AG09309 (cell line): ENCODE measurements at places on chromosomes 1 and 21.
A peak's percentile ranks its signal among the peaks of the same experiment; 100 is the strongest.

- DNase-seq: no peak
These were observed 7.0 kb downstream of the TNFRSF18 start for GRCh38 chr1:1199141-1199960.

DNA sequence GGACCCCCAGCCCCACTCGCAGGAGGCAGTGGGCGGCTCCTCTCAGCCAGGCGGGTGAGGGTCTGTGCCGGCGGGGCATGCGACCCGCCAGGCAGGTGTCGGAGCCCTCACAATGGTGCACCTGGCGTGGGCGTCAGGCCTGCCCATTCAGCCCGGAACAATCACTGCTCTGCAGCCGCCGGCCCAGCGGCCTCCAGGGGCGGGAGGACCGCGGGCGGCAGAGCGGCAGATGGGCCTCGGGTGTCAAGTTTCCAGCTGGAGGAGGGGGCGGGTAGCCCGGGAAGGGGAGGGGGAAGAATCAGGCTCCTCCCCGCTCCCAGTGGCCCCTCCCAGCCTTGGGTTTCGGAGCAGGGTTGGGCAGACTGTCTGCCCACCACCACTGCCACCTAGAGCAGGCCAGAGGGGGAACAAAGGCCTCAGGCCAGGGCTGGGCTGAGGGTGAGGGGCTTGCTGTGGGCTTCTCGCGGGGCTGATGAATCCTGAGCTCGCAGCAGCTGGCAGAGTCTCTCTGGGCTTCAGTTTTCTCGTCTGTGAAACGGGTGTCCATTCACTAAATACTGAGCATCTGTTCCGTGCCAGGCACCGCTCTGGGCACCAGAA, 39.5 kb upstream of the CASZ1 start:
- no peak for DNase-seq

- DNase-seq: peak; percentile 98
These were observed 18.5 kb downstream of the CLCA1 start for GRCh38 chr1:86487131-86487810.

DNA sequence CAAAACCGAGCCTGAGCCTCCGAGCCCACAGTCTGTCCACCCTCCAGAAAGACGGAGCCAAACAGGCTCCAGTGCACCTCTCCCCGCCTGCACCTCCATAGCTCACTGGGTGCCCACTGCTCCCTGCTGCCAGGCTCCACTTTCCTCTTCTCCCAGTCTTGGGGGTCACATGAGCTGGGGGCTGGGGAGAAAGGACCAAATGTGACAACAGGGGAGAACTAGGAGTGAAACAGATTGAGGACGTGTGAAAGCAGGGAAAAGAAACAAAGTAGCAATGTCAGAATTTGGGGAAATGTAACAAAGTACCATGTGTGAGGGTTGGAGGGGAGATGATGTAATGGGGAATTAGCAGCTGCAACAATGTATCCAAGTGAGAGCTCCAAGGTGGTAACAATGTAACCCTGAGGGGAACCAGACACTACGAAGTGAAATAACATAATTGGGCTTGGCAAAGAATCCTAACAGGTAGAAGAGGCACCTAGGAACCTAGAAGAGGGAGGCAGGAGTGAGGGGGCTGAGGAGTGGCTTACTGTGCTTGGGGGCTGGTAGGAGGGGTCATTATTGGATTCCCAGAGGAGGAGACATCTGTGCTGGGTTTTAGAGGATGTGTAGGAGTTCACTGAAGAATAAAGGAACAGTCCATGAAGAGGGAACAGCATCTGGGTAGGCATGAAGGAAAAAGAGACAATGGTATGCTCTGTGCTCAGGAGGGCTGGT, 12.5 kb downstream of the SDC3 start:
- no peak for DNase-seq

GRCh38 chr1:212514782-212515181, 82.1 kb downstream of the NENF start:
- DNase-seq: no peak

- no peak for DNase-seq
These were observed 21.4 kb upstream of the PLA2G5 start for GRCh38 chr1:20048563-20048962.

DNA sequence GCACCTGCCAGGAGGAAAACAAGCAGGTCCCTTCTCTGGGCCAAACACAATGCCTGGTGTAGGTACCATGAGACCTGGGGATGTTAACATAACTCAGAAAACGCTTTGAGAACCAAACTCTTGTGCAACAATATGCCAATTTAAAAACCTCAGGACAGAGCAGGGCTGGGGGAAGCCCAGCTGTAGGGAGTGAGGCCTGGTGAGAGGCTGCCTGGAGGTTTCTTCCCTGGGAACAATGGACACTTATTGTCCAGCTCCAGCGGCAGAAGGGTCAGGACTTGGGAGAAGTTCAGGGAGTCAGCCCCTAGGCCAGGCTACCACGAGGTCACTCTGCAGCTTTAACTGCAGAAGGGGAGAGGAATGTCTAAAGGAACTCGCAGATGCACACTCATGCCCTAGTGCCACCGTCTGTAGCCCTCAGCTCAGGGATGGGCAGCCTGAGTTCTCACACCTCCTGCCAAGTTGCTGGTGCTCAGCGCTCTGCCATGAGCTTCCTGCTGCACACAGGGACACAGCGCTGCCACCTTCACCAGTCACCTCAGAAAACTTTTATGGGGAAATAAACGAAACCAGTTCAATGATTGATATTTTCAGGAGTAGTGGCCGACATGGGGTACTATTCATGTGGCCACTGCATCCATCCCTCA, 8.5 kb downstream of the GPR157 start:
- no peak for DNase-seq

- no peak for DNase-seq
These were observed 244.2 kb upstream of the HOOK1 start for GRCh38 chr1:59570524-59570923.

DNA sequence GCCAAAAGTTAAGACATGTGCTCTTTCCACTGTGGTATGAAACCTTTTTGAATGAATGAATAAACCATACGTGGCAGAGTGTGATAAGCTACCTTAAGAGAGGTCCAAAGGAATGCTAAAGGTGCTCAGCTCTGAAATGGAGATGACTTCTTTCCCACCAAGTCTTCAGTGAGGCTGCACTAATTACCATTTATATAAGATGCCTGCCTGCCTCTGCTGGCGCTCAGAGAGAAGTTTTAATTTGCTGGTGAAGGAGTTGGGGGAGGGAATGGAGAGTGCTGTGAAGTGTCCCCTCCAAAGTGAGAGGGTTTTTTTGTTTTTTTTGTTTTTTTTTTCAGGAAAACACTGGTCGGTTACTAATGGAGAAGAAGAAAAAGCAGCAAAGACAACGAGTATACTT, 559.0 kb downstream of the OMA1 start:
- DNase-seq: no peak

GRCh38 chr1:999725-1000356, at the start of gene HES4:
Gene HES4, minus strand, starts transcription at chr1:1000097. Its CDS starts 124 bp downstream, at chr1:999973.
- peak; percentile 56 for DNase-seq

DNA sequence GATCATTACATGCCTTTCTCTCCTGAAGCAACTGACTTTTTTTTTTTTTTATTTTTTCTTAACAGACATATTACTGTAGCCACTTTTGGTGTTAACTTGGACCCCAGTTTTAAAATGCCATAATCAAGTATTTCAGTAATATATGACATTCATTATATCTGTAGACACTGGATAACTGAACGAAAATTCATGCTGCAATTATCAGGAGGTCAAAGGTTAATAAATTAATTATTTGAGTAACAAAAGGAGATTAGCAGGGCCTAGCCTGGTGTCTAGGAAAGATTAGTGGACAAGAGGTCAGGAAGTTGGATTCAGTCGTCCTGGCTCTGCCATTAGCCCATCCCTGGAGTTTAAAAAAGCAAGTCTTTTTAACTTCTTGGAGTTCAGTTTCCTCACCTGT, 168.1 kb downstream of the TGFBR3 start:
- DNase-seq: no peak

DNA sequence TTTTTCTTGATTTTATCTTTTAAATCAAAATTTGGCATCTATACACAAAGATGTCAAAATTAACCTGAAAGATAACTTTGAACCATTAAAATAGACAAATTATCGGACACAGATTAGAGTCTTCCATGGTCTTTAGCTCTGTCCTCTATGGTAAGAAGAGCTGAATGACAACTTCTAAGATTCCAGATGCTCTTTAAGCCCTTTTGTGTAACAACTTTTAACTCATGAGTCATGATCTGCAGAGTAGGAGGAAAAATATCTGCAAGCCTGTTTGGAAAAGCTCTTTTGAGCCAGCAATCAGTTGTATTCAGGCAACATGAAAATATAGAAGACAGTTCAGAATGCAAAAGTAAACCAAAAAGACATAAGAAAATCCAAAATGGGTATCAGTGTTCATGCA, 37.8 kb downstream of the TTC13 start:
- DNase-seq: peak; percentile 8

GRCh38 chr1:178530502-178530901, 17.6 kb downstream of the TEX35 start:
- DNase-seq: no peak

GRCh38 chr1:75425001-75425650, 185.8 kb downstream of the SLC44A5 start:
- DNase-seq: no peak

- no peak for DNase-seq
These were observed 74.4 kb upstream of the LYPLAL1 start for GRCh38 chr1:219099307-219099706.

DNA sequence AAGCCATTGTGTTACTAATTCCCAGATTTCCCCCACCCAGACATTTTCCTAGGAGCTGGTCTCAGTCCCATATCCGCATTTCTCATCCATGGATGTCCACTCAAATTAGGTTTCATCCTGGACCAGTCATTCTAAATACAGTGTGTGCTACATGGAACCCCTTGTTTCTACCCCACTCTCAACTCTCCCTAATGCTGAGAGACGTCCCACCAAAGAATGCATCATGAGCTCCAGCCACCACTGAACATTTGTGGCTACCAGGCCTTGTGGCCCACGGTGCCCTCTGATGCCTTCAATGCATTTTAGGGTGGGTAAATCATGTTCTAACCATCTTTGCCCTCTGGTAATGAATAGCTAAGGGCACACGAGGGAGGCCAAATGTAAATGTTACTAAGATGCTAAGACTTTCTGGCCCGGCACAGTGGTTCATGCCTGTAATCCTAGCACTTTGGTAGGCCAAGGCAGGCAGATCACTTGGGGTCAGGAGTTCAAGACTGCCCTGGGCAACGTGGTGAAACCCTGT, 13.3 kb upstream of the RAB42 start:
- DNase-seq: no peak

GRCh38 chr1:6602669-6603237, at the start of gene KLHL21:
Gene KLHL21, minus strand, starts transcription at chr1:6602869. Its CDS starts 52 bp downstream, at chr1:6602817.
- no peak for DNase-seq

- no peak for DNase-seq
These were observed 86.9 kb downstream of the CD247 start for GRCh38 chr1:167431261-167431908.

- no peak for DNase-seq
These were observed 16.4 kb upstream of the CPT2 start for GRCh38 chr1:53180226-53180625.

DNA sequence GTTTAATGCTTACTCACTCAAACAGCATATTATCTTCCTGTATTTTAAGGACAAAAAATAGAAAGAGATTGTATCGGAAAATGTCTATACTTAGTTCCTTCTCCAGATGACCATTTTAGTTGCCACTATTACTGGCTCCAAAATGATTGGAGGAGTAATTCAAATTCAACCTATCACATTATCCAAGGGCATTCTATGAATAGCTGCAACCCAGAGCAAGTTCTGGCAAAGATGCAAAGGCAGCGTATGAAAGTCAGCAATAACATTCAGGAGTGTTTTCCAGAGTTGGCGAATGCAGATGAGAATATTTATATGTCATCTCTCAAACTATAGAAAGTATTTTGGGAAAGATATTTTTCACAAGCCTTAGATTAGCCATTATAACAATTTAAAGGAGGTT, 389.8 kb upstream of the ADGRL2 start:
- no peak for DNase-seq

DNA sequence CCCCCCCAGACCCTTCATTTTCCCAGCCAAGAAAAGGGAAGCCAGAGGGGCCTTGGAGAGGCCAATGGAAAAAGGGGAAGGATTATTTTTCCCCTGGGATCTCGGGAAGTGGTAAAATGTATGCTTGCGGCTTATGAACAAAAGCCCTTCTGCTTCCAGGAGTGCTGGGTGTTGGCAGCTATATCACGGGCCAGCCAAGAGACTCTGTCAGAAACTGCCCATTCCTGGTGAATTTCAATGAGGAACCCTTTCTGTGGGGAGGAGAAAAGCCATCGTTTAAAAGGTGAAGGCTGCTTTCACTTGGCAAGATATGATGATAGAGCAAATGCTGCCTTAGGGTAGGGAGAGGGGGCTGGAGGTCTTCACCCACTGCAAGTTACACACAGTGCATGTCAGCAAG, 69.7 kb upstream of the ZC3H12A start:
- no peak for DNase-seq

- no peak for DNase-seq
These were observed 19.9 kb downstream of the IL10RB start for GRCh38 chr21:33286076-33286475.

DNA sequence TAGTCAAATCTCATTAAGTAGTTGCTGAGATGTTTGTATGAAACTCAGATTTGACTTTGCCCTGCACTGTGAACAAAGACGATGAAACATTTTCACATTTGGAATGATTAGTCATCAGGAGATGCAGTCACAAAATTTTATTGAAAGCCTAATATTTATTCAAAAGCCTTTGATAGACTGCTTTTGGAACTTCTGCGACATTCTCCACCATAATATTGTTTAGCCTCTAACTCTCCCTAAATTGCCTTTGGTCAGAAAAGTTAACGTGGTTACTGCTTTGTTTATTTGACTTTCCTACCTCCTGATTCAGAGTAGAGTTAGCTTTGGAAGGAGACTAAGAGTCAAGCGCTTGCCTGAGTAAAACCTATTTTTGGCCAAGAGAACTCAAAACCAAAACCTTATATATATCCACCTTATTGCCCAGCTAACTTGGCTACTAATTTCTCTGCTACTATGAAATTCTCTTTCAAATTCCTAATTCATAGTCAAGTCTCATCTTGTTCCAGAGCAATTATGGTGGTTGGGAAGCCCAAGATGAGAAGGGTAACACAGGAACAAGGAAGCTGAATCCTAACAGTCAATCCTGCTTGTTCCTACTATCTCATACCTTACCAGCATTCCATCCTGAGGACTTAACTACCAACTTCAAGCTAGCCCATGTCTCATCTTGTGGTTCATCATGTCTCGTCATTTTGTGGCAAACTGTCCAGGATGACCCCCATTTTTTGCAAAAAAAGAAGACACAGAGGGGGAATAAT, 429.6 kb downstream of the USP25 start:
- no peak for DNase-seq

DNA sequence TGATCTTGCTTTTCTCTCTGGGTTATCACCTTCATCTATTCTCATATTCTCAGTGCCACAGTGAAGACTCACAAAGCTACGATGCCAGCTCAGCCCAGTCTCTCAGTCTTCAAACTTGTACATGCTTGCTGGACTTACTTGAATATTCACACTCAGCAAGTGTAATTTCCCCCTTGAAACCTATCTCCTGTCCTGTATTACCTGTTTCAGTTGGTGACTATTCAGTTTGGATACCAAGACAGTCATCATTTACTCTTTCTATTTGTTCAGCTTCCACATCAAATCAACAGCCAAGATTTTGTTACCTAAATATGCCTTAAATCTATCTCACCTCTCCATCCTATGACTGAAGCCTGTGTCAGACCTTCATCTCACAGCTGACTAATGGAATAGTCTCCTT, 209.7 kb downstream of the LRRC7 start:
- no peak for DNase-seq
